ENCODE measurements at places on chromosomes 7 and 10.

DNA sequence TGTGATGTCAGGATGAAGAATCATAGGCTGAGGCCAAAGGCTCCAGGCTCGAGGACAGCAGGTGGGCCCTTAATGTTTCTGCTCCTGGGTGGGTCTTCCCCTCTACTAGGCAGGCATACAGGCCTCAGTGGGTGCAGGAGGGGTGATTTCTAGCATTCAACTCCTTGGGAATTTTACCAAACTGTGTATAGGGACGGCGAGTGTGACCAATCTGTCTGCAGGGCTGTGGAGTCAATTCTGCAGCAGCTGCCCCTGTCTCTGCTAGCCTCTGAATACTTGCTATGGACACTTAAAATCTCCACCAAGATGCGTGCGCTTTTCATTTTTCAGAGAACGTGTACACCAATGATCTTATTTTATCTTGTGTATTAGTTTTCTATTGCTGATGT is 115.5 kb downstream of the WDR11 start:
- DNase-seq = no peak

GRCh38 chr7:81449105-81449504 is 320.7 kb downstream of the HGF start:
- DNase-seq = no peak

DNA sequence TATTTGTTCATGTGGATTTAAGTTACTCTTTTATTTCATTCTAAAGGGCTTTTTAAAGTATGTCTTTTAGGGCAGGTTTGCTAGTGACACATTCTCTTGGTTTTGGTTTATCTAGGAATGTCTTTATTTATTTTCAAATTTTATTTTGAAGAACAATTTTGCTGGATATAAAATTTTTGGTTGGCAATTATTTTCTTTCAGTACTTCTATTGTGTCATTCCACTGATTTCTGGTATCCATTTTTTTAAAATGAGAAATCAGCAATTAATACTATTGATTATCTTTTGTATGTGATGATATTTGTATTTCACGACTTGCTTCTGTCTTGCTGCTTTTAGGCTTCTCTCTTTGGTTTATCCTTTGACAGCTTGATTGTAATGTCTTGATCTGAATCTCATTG is 756.3 kb downstream of the INHBA start:
- DNase-seq = no peak

- DNase-seq = no peak
Observed at GRCh38 chr7:80773787-80774508, 135.5 kb downstream of the CD36 start.

GRCh38 chr10:61635471-61635870 is 27.3 kb upstream of the CABCOCO1 start:
- DNase-seq = no peak

- peak; percentile 31 for DNase-seq
Observed at GRCh38 chr10:100728928-100729861, 16.2 kb upstream of the PAX2 start.

DNA sequence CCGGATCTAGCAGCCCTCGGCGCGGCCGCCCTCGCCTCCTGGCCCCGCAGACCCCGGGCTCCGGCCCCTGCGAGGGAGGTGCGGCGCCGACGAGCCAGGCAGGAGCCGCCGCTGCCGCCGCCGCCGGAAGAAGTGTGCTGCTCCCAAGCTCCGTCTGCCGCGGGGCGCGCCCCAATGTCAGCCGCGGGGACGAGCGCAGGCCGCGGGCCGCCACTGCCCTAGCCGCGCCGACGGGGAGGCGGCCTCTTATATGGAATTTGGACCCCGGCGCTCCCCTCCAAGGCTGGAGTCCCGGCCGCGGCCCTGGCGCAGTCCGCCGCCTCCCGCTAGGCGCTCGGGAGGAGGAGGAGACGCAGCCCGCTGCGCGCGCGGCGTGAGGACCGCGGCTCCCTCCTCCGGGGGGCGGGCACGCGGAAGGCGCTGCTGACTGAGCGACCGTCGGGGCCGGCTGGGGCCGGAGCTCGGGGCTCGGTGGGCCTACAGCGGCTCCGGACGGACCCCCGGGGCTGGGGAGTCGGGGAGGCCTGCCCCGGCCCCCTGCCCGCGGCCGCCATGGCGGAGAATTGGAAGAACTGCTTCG is at the start of gene TRIM8:
TSS of gene TRIM8 (plus strand) at position 414 of the 580 bp plus-strand sequence. CDS start at position 553, 139 bp downstream.
- DNase-seq = peak; percentile 51

- DNase-seq = no peak
Observed at GRCh38 chr7:32582036-32582435, 86.7 kb downstream of the AVL9 start.

DNA sequence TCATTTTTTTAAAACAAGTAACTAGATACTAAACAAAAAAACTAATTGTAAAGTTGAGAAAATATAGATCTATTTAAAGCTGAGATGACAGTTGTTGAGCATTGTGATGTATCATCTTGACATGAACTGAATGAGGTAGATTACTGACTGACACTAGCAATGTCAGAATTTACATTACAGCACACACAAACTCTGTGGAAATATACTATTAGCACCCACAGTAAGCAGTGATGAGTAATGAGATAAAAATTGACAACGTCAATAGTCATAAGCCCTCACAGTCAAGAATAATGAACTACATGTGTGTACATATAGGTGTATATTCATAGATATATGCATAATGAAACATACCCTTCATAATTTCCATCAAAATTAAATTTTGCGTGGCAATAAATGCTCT is 368.4 kb downstream of the TFEC start:
- no peak for DNase-seq

DNA sequence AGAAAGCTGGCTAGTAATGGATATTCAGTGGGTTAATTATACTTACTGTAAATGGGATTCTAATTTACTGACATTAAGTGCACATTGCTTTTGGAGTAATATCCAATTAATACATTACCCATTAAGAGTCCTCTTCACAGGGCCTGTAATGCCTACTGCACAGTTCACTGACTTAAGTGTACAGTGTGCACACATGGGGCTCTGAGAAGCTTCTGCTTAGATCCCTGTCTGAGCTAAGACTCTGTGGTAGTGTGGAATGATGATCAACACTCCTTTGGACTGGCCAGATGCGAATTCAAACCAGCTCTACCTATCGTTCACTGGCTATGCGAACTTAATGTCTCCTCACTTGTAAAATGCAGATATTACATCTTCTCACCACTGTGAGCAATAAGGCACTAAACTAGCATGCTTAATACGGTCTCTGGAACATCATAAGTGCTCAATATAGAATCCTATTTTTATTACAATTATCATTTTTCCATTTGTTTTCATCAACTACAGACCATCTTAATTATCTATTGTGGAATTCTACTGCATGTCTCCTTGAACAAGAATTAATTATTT is 53.8 kb upstream of the SEC61G start:
- no peak for DNase-seq

GRCh38 chr7:44712012-44712411 is 36.6 kb upstream of the ZMIZ2 start:
- no peak for DNase-seq

DNA sequence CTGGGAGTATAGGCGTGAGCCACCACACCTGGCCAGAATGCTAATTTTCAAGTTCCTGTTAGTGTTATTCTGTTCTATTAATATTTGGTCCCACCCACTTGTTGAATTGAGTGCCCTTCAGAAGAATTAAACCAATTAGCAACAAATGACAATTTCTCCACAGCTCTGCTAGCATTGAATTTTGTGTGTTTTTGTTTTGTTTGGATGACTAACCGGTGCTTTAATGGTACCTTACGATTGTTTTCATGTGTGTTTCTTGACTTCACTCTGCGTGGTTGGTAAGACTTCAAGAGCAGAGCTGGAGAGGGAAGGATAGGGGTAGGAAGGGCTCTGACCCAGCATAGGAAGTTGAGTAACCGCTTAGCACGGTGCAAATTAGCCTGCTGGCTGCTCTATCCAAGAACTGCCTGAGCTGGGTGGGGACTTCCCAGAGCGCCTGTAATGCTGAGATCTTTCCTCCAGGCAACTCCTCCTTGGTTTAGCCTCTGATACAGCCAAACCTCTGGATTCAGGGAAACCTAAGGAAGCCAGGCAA is 4.6 kb downstream of the ARPC1B start:
- no peak for DNase-seq

DNA sequence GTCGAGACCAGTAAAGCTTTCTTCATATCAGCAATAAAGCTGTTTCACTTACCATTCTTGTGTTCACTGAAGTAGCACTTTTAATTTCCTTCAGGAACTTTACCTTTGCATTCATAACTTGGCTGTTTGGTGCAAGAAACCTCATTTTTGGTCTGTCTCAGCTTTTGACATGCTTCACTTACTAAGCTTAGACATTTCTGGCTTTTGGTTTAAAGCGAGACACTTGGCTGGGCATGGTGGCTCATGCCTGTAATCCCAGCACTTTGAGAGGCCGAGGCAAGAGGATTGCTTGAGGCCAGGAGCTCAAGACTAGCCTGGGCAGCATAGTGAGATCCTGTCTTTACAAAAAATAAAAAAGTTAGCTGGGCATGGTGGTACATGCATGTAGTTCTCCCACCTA is 15.8 kb downstream of the PLEKHA1 start:
- no peak for DNase-seq

GRCh38 chr7:99123571-99124033 is 20.3 kb downstream of the SMURF1 start:
- DNase-seq = no peak

Measured in SK-N-DZ (cell line).